ENCODE measurements at places on chromosomes 4 and X.

GRCh38 chr4:85779165-85779564 is 304.2 kb downstream of the ARHGAP24 start:
- no peak for DNase-seq

- no peak for DNase-seq
These were observed 8.8 kb upstream of the TMEM128 start for GRCh38 chr4:4256799-4257198.

- DNase-seq: no peak
These were observed 51.2 kb downstream of the LGI2 start for GRCh38 chr4:24979554-24979953.

DNA sequence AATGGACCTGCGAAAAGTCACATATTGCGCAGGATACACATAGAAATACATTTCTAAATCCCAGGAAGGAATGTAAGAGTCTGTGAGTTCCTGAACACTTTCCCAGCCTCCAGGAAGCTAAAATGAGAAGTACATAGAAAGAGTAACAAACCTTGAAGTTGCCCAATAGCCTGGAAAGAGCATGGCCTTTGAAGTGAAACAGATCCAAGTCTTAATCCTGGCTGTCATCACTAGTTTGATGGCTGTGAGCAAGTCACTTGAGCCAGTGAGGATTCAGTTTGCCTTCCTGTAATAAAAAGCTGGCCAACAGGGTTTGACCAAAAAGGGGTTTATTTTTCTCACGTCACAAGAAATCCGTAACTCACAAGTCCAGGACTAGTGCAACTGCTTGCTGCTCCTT is 69.8 kb downstream of the ARHGEF38 start:
- no peak for DNase-seq

- no peak for DNase-seq
These were observed 1100.9 kb downstream of the RPA4 start for GRCh38 chrX:97984641-97985040.

DNA sequence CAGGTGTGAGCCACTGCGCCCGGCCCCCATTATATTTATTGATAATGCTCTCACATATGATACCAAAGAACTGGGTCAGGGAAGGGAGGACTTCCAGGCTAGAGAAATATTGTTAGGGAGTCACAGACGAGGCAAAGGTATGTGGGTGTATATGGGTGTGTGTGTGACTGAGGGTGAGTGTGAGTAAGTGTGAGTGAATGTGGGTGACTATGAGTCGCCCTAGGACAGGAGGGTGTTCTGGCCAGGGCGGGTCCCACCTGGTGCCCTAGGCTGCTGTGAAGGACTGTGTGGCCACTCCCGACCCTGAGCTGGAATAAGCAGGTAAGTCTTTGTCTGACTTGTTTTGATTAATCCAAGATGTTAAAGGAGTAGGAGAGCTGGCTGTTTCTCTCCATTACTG is 34.4 kb downstream of the RWDD4 start:
- DNase-seq: no peak

GRCh38 chrX:119229253-119229615 is 6.9 kb upstream of the PGRMC1 start:
- no peak for DNase-seq

- DNase-seq: peak; percentile 9
These were observed 668 bp upstream of the TAPT1 start for GRCh38 chr4:16226816-16227461.

- no peak for DNase-seq
These were observed 511.4 kb upstream of the DIPK2B start for GRCh38 chrX:45712067-45712466.

DNA sequence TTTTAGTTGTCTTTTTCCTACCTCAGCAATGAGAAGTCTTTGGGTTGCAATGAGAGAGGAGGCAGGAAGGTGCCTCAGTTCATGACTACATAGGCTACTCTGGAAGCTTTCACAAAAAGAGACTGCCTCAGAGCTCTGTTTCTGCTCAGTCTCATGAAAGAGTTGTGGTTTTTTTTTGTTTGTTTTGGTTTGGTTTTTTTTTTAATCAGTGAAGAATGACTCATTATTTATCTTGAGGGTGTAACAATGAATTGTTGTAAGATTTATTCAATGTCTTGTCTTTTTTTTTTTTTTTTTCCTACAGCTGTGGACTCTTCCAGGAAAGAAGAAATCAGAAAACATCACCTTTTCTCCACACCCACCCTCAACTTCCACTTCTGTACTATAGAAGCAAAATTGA is 67.5 kb upstream of the CXCL13 start:
- DNase-seq: no peak

DNA sequence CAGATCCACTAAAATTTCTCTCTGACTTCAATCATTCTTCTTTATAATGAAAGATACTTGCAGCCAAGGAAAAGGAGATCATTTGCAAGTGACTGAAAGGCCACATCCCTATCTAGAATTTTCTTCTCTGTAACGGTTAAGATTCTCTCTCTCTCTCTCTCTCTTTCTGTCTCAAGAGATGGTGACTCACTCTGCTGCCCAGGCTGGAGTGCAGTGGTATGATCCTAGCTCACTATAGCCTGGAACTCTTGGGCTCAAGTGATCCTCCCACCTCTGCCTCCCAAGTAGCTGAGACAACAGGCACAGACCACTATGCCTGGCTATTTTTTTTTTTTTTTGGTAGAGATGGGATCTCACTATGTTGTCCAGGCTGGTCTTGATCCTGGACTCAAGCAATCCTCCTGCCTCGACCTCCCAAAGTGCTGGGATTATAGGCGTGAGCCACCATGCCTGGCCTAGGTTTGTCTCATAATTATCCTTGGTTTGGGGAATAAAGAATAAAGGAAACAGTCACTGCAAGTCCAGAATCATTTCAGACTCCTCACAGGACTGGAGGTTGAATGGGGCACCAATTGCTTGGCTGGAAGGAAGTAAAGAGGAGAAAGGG is 33.3 kb upstream of the GALNT7 start:
- DNase-seq: no peak

DNA sequence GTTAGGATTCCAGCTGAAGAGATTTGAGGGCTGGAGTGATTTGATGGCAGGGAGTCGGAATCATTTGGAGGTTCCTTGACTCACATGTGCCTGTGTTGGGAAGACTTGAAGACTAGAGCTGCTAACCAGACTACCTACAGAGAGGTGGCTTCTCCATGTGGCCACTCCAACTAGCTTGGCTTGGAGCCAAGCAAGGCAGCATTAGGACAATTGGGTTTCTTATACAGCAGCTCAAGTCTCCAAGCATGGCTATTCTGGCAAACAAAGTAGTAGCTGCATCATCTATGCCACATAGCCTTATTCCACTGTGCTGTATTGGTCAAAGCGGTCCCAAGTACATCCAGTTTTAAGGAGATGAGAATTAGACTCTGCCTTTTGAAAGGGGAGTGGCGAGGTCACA is 171.7 kb upstream of the SLC4A4 start:
- DNase-seq: no peak

Measured in NCI-H510A (cell line).